NCI-H460 (cell line): ENCODE measurements at places on chromosomes 12 and 14.

DNA sequence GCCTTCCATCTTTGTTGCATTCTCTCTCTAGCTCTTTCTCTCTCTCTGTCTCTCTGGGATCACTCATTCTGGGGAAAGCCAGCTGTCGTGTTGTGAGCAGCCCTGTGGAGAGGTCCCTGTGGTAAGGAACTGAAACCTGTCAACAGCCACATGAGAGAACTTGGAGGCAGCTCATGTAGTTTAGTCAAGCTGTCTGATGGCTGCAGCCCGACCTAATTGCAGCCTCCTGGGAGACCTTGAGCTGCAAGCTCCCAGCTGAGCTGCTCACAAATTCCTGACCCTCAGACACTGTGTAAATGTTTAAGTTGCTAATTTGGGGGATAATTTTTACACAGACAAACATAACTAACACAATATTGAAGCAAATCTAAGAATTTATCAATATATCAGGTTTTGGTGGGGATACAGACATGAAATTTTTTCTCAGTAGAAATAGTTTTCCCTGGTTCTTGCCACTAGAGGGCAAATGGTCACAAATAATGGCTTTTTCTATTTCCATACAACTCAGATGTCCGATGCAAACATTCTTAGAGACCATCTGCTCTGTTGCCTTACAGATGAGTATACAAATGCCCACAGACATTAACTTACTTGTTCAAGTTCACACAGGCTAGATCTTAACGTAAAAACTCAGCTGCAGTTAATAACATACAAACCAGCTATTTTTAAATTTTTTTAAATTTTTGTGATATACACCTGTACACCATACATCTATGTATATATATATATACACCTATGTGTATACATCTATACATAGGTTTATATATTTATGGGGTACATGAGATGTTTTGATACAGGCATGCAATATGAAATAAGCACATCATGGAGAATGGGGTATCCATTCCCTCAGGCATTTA lies 15.5 kb upstream of the KRR1 start:
- peak; percentile 65 for DNase-seq

DNA sequence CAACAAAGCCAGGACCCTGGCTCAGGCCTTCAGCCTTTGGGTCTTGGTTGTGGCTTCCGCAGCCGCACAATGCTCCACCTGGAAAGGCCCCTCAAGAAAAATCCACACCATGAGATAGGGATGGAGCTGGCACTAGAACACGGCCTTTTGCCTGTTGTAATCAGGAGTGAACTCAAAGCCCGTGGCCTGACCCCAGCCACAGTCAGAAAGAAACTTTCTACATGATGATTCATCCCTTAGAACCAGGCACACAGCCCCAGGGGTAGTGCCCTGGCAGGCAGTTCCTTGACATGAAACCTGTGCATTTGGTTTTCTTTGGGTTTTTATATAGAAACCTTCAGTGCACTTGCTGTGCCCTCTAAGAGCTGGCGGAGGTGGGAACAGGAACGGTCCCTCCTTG lies 5.1 kb downstream of the CLMN start:
- DNase-seq, result no peak

GRCh38 chr12:77800501-77800900 lies 30.2 kb upstream of the NAV3 start:
- DNase-seq, result no peak

DNA sequence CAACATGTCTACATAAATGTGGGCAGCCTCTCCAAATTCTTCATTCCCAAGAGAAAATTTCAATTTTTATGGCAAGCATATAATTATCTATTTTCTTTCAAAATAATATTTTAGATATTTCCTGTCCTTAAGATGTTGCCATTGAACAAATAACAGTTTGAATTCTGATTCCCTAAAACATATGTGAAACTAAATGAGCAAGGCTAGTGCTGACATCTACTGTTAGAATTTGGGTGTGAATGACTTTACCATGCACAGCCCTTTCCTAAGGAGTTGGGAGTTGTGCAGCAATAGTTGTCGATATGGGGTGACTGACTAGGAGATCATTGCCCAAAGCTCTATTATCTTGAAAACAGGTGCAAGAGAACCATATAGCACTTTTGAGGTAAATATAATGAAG lies 108.2 kb upstream of the SLC38A4 start:
- peak; percentile 57 for DNase-seq

DNA sequence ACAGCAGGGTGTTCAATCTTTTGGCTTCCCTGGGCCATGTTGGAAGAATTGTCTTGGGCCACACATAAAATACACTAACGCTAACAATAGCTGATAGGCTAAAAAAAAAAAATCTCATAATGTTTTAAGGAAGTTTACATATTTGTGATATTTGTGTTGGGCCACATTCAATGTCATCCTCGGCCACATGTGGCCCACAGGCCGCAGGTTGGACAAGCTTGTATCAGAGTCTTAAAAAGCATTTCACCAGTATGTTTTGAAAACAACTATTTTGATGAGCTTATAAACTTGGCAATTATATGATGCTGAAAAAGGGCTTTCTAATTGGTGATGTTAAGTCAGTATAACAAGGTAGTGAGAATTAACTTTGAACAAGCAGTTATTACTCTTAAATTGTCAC lies 78.9 kb downstream of the PIK3C2G start:
- DNase-seq, result no peak

- DNase-seq, result no peak
Measured at GRCh38 chr12:3333583-3333982, 157.4 kb upstream of the PRMT8 start.

DNA sequence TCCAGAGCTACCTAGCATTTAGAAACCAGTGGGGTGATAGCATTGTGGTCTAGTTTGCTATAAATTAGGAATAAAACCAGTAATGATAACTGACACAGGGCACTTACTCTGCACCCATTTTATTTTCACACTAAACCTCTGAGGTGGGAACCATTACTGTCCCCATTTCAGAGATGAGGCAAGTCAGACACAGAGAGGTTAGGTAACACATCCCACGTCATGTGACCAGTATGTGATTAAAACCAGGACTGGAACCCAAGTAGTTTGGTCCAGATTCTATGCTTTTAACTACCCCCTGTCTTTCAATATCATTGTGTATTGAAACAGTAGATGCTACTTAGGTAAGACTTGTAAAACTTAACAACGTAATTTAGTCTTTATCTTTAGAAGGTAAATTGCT lies 110.2 kb downstream of the PLXNC1 start:
- DNase-seq, result no peak

DNA sequence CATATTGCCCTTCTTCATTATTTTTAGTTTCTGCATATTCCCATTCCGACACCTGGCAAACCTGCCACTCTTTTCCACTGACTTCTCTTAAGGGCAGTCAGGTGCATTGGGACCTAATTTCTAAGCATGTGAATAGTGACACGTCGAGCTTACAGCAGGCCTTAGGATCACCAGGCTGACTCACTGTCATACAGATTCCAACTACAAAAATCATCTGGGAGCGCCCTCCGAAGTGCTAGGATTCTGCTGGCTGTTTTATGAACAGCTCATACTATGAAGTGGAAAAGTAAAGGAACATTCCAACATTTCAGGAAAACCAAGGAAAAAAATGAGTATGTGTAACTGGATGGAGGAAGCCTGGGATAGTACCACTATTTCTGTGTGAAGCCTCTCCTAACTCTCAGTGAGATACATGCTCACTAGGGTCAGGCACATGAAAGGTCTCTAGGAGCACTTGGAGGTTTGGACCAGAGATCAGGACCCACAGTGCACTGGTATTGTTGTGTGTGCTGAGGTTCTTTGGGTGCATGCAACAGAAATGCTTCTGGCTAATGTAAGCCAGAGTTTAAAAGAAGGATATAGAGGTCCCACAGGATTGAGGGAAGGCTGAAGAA lies 257.4 kb downstream of the ZFP36L1 start:
- no peak for DNase-seq

- DNase-seq, result peak; percentile 41
Measured at GRCh38 chr14:96100161-96101064, 61.3 kb downstream of the C14orf132 start.

DNA sequence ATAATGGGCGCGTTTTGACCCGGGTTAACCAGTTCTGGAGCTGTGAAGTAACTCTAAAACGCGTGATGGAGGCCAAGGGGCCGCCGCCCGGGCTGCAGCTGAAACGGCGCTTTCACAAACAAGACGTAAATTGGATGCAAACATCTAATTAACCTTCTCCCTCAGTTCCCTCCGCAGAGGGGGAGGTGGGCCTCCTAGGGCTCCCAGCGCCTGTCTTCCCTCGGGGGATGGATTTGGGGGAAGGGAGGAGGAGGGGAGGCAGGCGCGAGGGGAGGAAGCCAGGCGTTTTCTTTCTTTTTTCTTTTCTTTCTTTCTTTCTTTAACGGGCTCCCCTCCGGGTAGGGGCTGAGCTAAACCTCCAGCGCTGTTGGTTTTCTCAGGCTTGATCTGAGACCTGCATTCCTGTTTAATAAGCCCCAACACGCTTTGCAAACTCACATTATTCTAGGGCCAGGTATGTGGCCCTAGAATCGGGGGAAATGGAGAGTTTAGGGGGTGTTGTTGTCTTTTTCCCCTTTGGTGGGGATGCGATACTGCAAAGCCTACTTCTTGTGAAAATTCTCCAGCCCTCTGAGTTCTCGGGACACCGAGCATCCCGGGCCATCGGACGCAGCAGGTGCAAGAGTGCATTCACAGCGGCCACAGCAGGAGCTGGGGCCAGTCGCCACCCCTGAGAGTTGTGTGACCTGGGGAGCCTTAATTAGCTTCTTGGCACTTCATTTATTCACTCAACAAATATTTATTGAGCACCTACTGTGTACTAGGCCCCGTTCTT lies 43.6 kb upstream of the LHX5 start:
- DNase-seq, result no peak
